ENCODE measurements at places on chromosomes 16 and 17. TPM values are rescaled to one million over a fixed set of nuclear protein-coding genes. Genes with fewer than 3 reads are reported as not detected.

DNA sequence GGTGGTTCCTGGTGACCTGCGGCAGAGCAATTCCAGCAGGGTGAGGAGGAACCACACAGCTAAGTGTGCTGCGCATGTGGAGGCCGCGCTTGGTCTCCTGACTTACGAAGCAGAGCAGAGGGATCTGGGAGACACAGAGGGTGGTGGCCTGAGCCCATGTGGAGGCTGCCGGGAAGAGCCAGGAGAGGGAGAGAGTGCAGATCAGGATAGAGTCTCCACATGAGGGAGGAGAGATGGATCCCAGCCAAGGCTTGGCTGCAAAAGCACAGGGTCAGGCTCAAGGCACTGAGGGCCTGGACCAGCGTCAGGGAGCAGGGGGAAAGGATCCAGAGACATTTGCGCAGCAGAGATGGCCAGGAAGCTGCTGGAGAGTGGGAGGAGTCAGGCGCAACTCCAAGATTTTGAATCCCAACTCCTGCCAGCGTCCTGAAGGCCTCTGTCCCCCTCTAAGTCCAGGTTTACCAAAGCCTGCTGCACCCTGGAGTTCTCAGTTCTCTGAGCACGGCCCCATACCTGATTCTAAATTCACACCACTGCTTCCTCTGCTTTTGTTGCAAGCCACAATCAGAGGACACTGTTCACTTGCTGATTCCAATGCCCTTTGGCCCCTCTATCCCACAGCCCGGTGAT is 11.3 kb upstream of the MLLT6 start:
- peak; percentile 94 for DNase-seq

DNA sequence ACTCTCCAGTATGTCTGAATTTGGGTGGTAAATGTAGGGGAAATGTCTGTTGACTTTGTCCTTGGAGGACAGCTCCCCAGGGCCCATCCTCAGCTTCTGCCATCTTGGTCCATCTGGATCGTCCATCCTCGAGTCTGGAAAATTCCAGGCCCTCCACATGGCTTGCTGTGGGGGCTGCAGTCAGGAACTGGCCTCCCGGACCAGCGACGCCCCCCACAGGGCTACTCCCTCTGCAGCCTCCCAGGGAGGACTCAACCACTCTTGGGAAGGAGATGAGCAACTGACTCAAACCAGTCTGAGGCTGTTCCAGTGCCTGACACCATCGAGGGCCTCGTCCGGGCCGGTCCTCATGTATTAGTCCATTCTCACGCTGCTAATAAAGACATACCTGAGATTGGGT is 5.5 kb upstream of the ZG16B start:
- DNase-seq = no peak

DNA sequence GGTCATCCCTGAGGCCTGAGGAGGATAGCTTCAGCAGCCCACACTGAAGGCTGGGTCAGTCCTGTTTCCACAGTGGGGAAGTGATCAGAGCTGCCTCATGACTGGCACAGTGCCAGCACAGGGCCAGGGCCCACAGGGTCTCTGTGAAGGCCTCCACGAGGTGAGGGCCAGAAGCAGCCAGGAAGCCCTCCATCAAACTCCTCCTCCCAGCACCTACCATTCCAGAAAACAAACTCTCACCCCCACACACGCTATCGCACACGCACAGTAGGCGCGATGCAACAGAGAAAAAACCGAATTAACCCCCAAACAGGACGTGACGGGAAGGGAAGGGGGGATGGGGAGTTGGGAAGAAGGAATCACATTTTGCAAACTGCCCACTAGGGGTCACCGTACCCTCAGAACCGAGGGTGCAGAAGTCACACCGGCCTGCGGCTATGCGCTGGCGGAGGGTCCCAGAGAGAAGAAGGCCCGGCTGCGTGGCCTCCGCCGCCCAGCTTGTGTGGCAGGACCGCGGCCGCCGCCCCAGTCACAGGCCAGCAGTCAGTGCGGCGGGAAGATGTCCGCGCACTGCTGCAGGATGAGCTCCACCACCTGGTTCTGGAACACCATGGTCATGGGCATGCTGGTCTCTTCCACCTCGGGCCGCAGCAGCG is 37.6 kb downstream of the ARHGAP27 start:
- DNase-seq = peak; percentile 49

CACNG5 gene
- total RNA-seq = not detected

- no peak for DNase-seq
Observed at GRCh38 chr17:9911089-9911488, 6.0 kb upstream of the RCVRN start.

DNA sequence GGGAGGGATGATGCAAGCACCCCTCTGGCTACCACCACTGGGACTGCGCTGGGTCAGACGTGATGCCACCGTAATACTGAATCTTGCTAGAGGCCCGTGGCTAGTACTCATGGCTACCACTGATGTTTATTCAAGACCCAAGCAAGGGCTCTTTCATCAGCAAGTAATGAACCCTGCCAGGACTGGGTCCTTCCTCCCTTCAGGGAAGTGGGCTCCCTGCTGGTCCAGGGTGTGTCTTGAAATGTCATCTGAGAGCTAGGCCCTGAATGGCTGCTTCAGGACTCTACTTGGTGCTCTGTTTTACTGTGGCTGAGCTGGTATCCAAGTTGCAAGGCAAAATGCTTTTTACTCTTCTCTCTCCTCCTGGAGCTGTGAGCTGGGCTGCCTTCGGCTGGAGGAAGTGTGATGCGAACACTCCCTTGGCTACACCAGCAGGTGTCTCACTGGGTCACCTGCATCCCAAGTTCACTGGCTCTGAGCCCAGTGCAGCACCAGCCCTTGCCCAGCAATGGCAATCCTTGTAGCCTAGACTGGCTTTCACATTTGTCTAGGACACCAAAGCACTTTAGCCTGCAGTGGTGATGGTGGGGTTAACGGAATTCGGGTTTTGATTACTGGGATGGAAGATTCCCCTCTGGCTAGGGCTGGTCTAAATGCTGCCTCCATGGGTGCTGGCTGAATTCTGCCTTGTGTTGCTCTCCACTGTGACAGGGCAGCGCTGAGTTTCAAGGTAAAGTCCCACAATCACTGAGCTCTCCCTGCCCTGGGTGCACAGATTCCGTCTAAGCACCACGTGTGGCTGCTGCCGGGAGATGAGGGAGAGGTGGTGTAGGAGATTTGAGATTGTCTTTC is 98.6 kb downstream of the USP22 start:
- peak; percentile 85 for DNase-seq

- DNase-seq = no peak
Observed at GRCh38 chr16:980595-980854, 1.0 kb upstream of the SOX8 start.

TUBB3 gene
- total RNA-seq = 0.34 TPM

DNA sequence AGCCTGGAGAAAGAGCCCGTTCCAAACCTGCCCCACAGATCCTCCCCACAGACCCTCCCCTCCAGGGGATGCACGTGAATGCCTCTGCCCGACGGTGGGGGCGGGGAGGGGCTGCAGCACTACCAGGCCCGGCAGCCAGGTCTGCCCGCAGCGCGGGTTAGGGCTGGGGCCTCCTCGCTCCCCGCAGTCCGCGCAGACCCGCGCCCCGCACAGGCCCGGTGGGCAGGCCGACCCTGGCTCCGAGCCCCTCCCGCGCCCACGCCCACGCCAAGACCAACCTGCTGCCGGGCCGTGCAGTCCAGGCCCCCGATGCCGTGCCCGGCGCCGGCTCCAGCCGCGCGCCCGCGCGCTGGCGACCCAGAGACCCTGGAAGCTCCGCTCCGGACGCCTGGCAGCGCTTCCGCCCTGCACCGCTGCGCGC is at the start of gene RPUSD1:
RPUSD1 (minus strand) TSS at position 404 of the 421 bp plus-strand sequence. CDS start 644 bp downstream, outside the sequence.
- DNase-seq = no peak

DNA sequence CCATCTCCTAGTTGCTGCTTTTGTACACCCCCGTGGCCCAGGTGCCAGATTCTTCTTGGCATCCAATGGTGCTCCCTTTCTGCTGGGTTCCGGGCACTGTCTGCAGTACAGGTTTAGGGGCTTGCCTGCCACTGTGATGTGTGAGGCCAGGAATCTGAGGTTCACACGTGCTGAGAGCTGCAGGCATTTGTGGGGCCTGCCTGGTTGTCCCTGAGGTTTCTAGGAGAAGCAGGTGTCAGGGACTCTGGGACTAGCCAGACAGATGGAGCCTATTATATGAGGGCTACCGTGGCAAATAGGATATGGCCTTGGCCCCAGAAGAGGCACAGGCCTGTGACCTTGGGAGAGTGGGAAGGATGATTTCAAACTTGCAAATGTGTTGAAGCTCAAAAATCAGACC is 29.3 kb downstream of the NDEL1 start:
- DNase-seq = no peak

SULT1A2 gene
- 10.1 TPM for total RNA-seq

CHST4 gene
- 3.5 TPM for total RNA-seq

DNA sequence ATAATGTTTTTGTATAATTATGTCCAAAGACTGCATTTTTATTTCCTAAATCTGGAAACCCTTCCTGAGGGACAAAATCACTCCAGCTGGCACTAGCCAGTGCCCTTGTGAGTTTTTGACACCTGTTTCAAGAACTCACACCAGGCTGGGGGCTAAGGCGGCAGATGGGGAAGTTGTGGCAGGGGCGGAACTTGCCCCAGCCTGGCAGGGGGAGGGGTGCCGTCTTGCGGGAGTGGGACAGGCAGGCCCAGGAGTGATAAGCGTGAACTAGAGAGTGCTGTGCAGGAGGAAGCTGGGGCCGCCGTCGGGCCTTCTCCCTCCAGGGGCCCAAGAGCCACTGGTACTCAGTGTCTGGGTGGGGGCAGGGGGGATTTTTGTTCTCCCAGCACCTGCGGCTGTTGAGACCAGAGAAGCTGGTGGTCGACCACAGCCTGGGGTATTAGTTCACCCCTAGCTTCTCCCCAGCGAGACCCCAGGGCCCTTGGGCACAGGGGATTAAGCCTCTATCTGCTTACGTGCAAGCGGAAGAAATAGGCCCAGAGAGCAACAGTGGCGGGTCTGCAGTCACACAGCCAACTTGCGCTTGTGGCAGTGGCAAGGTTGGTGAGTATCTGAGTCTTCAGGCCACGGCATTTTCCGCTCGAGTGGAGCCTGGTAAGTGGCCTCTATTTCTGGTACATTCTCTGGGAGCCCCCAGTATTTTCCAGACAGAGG is 40.2 kb upstream of the PLCG2 start:
- DNase-seq = peak; percentile 74

DNA sequence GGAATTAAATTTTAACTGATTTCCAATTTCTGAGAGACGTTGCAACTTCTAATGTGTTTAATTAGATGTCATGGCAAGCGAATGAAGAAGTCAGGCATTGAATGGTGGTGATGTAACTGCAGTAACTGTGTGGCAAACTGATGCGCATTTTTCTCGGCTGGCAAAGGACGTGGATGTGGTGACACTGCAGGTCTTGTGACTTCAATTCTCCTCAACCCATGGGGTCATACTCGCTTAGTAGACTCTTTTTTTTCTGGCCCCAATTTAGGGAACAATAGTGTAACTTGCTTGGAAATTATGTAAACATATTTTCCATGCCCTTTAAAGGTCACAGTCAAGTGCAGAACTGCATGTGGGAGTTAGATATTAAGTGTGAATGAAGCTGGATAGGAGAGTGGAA is 1.9 kb upstream of the FAM20A start:
- DNase-seq = no peak

GRCh38 chr16:27772093-27772825 is 222.3 kb downstream of the KATNIP start:
- DNase-seq = no peak

DNA sequence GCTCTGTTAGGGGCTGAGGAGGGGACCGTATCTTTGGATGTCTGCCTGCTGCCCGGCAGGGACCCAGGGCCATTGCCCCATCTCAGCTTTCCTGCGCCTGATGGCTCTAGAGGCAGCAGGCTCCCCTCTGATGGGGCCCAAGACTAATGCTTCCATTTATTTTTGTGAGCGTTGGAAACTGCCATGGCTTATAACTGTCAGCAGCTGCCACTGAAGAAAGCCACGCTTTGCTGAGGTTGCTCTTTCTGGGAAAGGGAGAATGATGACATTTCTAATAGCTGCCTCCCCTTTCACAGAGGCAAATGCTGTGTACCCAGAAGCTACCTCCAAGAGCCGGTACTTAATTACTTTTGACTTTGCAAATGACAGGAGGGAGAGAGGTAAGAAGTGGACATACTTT is 103.8 kb downstream of the HAPSTR1 start:
- no peak for DNase-seq

DNA sequence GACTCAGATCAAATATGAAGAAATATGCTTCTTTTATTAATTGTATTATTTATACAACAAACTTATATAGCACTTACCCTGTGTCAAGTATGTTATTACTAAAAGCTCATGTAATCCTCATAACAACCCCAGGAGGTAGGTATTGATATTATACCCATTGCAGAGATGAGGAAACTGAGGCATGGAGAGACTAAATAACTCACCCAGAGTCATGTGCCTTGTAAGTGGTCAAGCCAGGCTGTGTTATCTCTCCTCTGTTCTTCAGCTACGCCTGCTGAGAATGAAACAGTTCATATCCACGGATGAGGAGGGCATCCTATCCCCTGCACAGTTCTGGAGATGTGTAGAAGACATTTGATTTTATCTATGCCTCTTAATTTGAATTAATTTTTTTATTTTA is 78.1 kb downstream of the RBBP6 start:
- no peak for DNase-seq

DNA sequence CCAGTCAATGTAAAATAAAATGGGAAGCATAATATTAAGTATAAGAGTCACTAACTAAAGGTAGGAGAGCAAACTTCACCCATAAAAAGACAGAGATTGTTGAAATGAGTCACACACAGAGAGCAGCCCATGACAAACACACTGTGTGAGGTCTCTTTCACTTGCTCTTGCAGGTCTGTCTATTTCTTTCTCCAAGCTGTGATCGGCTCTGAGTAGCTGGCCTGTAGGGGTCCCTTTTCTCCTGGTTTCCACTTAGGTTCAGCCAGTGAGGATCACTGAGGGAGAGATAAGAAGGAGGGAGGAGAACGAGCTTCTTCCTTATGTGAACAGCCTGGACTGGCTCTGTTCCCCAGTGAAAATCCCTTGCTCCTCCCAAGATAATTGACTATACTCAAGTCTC is 133.7 kb upstream of the HS3ST3A1 start:
- no peak for DNase-seq

TLCD3B gene
- total RNA-seq = not detected

FOXJ1 gene
- not detected for total RNA-seq

DNA sequence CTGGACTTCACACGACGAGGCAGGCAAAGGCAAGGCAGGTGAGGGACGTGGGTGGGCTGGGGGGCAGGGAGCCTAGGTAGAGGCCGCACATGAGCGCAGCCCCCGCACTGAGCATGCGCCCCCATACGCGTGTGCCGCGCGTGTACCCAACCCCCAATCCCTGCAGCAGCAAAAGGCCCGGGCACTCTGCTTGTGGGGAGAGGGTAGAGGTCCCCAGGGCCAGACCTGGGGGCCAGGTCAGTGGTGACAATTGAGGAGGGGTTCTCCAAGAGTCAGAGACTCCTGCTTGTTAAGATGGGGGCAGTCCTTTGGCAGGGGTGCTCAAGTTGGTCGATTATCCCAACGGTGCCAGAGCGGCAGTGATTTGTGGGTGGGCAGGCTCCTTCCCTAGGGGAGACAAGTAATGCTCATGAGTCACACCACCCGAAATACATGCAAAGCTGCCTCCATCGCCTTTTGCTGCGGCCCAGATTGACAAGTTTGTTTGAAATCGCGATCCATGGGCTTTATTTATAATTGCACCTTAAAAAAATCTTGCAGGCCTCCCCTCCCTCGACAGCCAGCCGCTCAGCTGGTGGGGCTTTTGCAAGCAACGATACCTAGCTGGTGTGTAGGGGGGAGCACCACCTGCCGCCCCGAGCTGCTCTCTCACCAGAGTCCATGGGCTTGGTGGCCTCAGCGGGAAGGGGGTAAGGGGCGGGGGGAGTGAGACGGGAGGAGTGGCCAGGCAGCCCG is 1.1 kb upstream of the GIT1 start:
- no peak for DNase-seq
